ENCODE measurements at places on chromosomes 1 and 21.
A peak's percentile ranks its signal among the peaks of the same experiment; 100 is the strongest.

DNA sequence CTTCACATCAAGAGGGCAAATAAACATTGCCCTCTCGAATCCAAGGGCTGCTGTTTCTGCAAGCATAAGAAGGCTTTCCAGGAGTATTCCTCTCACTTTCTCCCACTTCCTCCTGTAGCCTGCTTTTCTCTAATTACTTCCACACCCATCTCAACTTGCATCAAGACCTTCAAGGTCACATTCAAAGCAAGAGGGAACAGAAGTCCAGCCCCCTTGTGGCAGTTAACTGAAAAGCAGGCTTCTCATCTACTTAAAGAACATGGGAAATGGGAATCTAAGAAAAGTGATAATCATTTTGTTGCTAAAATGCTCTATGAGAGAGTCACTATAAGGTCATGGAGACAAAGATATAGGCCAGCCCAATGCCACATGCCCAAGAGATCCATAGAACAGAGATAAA is 874.4 kb downstream of the KCNT2 start:
- DNase-seq: peak; percentile 8

- DNase-seq: no peak
Measured at GRCh38 chr1:91619881-91620280, 119.2 kb downstream of the CDC7 start.

DNA sequence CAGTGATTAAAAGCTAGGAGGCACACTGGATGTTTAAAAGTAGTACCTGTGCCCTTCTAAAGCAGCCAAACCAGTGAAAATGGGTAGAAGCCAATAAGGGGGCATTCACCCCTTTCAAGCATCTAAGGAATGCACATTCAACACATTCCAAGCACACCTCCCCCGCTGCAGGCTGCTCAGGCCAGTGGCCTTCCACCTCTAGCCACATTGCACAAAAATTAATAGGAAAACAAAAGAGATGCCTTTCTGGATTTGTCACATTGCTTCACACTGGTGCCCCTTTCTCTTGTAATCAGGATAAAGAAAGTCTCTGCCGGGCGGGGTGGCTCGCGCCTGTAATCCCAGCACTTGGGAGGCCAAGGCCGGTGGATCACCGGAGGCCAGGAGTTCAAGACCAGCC is 834.0 kb downstream of the USP25 start:
- DNase-seq: peak; percentile 96

DNA sequence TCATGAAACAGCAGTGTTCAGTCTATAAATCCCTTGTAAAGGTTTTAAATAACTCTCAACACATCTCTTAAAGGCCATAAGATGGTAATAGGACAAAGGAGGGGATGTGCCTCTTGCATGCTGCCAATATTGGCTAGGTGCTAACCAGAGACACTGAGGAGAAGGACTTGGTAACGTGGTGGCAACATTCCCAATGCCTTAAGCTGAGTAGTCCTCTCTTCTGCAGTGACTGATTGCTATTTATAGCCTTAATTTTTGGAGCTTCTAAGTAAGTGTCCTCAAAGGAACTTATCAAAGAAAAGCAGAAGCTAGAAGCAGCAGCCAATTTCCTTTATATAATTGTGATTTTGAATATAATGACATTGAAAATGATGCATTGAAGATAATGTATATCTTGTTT is 63.0 kb downstream of the DPT start:
- no peak for DNase-seq

DNA sequence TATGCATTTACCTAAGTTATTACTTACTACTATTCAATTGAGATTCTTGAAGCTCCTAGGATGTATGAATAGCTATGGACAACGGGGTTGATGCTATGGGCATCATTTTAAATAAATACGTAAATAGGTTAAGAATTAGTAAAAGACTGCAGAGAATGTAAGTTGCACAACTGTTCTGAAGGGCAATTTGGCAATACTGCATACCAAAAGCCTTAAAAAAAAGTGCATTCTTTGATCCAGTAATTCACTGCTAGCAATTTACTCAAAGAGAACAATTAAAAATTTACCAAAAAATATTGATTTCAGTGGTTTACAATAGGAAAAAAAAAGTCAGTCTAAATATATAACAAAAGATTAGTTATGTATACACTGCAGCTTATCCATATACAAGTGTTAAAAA is 3.5 kb downstream of the ARPC5 start:
- DNase-seq: no peak

DNA sequence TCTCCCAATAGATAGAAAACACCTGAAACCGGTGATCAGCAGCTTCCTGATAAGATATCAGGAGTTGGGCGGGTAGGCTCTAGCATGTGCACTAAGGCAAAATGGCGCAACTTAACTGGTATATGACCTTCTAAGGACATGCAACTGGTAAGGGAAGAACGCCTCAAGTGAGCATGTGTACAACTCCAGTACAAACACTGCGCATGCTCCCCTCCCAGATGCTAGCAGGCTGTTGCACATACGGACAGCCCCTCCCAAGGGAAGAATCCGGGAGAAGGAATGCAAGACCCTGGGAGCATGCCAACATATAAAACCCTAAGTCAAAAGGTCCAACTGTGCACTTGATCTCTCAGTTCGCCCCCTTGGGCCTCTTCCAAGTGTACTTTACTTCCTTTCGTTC is 110.8 kb downstream of the TSEN15 start:
- DNase-seq: no peak

DNA sequence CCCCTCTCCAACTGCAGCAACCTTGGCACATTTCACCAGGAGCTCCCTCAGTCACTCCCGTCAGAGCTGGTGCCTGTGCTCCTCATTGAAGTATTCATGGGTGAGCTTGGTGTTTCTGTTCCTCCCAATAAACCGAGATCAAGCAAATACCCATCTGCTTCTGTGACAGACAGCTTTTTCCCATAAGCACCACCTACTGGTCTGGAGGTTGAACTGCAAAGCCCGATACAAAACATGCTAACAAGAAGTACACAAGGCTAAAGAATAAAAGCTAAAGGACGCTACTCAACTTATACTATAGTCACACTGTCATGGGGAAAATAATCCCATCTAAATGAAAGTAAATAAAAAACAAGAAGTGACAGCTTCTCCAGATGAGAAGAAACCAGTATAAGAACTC is 111.9 kb upstream of the C21orf91 start:
- peak; percentile 2 for DNase-seq

DNA sequence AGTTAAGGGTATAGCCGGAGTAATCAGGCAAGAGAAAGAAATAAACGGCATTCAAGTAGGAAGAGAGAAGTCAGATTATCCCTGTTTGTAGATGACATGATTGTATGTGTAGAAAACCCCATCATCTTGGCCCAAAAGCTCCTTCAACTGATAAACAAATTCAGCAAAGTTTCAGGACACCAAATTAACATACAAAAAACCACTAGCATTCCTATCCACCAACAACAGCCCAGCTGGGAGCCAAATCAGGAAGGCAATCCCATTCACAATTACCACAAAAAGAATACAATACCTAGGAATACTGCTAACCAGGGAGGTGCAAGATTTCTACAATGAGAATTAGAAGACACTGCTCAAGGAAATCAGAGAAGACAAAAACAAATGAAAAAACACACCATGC is 45.3 kb downstream of the MAST2 start:
- DNase-seq: no peak

- no peak for DNase-seq
Measured at GRCh38 chr1:19647643-19648042, 3.5 kb downstream of the NBL1 start.

GRCh38 chr1:31063631-31064030 is 1.9 kb downstream of the PUM1 start:
- DNase-seq: peak; percentile 42

Data from kidney tubule cell (primary cell).